Activated B cell treated with CpG ODN at 0.5 μM for 24 hours (primary cell): ENCODE measurements at places on chromosomes 11 and 22.

GRCh38 chr11:11243590-11244469 is 109.2 kb downstream of the CSNK2A3 start:
- peak; percentile 26 for DNase-seq

- DNase-seq, result no peak
These were observed 107.3 kb downstream of the RPL27A start for GRCh38 chr11:8789864-8790263.

DNA sequence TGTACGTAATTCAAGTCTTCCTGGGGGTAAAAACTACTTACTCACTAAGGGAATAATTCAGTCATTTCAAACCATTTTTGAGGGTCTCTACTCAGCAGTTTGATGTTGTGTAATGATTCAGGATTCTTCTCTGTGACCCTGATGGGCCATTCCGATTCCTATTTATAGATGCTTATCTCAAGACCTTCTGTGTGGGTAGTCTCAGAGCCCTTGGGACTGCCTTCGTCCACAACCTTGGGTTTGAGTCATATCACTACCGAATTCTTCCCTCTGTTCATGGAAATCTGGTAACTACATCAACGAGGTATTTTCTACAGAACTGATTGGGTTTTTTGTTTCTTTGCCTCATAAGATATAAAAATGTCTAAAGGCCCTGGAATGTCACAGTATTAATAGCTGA is 14.3 kb upstream of the CBX6 start:
- no peak for DNase-seq

DNA sequence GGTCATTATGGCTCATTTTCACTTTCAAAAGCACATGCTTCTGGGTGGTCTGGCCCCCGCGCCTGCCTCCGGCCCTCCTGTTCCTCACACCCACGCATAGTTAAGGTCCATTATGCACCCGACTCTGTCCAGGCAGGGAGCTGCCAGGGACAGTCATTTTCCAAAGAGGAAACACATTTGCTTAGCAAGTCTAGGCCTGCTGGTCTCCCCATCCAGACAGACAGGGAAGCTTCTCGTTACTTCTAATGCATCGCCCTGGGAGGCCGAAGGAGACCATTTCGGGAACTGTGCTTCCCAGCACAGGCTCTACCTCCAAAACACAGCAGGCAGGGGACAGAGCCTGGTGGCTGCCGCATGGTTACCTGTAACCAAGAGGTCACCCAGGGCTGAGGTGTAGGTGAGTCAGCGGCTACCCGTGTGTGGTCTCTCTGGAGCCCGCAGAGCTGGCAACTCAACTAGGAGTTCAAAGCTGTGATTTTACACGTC is 87.1 kb upstream of the SHANK2 start:
- no peak for DNase-seq

- no peak for DNase-seq
These were observed 12.3 kb upstream of the TSKU start for GRCh38 chr11:76770642-76771445.

GRCh38 chr11:105852403-105852802 is 169.6 kb downstream of the MSANTD4 start:
- DNase-seq, result no peak

GRCh38 chr11:59582006-59582405 is 33.6 kb downstream of the OSBP start:
- no peak for DNase-seq

DNA sequence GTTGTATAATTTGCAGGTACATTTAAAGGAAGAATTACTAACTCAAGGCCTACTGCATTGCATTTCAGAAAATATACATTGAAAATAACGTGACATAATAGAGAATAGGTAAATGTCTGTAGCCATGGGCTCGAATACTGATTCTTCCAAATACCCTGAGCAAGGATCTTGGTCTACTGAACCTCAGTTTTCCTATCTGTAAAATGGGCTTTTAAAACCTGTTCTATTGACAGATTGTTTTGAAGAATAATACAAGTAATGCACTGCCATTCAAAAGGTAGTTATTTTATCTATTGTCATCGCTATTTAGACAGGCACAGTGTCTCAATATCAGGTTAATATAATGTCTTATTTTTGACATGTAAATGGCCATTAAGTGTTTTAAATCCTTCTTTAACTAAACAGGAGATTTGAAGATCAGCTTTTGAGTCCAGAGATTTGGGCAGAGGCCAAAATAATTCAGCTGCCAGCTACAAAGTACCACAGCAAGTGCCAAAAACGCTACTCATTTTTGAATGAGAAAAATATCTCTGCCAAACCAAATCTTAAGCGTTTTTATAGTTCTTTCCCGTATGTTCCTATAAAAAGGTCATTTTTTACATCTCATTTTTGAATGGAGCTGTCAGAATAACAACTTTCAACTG is 56.7 kb downstream of the CTSC start:
- no peak for DNase-seq

DNA sequence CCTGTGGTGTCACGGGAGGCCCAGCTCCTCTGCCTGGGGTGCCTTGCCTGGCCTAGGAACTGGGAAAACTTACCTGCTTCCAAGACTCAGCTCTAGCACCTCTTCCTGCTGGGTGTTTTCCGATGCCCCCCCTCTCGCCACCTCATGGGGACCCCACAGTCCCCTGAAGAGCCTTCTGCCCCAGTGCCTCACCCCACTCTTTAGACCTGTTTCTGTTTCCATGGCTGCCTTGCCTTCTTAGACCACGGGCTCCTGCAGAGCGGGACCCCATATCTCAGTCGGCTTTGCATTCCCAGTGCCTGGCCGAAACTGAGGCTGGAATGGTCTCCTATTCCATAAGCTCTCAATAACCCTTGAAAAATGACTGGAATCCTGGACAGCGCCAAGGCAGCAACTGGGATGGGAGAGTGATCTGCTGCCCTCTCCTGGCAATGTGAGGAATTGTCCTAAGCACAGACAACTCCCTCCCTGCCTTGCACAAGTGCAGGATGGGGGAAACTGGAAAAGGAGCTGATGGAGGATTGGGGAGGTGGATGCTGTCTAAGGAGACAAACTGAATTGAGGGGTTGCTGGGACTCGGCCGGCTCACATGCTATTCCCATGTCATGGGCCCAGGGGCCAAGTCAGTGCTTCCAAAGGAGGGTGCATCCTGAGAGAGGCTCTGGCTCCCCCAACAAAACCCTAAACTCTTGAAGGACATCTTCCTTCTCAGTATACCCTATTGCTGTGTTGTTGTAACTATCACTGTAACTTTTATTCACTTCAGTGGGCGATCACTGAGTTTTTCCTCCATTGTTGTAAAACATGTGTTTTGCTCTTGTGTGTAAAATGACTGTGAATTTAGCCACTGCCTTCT is 26.6 kb upstream of the IL17RA start:
- no peak for DNase-seq

- no peak for DNase-seq
These were observed 2.2 kb downstream of the TMEM80 start for GRCh38 chr11:697811-698311.

GRCh38 chr11:60718524-60719316 is 5.8 kb upstream of the MS4A18 start:
- DNase-seq, result no peak

DNA sequence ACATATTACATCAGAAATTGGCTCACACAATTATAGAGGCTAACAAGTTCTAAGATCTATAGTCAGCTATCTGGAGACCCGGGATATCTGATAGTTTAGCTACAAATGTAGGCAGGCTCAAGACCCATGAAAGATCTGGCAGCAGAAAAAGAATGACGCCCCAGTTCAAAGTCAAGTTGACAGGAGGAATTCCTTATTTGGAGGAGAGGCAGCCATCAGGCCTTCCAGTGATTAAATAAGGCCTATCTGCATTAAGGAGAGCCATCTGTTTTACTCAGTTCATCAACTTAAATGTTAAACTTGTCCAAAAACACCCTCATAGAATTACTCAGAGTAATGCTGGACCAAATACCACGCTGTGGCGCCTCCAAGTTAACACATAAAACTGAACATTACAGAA is 1402.6 kb downstream of the FAM181B start:
- no peak for DNase-seq

- no peak for DNase-seq
These were observed 7.8 kb downstream of the P2RY2 start for GRCh38 chr11:73225851-73226250.

DNA sequence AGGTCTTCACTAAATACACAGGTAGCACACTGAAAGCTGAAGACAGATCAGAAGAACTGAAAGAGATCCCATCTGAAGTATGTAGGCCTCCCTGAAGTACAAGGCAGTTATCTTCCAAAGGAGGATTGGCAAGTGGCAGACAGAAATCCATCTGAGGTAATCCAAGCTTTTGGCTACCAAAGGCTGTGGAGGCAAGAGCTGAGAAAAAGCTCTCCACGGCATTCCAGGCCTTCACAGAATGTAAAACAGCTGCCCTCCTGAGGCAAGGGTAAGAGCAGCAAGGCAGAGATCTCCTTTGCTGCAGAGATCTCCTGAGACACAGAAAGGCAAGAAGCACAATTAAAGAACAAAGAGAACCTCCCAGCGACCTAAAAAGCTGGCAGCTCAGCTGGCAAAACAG is 19.1 kb downstream of the PIK3C2A start:
- no peak for DNase-seq

DNA sequence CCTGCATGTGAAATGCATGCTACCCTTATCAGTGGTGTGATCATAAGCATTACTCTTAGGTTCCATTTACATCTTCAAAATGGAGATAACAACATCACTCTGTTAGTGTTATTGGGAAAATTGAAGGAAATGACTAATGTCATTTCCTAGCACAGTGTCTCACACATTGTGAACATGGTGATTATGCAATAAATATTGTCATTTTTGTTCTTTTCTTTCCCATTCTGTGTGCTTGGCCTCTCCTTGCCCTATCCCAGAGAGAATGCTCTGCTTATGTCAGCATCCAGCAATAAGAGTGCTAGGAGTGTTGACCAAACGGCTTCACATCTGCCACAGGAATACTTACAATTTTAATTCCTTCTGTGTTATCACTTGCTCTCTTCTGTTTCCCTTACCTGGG is 1024.1 kb upstream of the CCDC90B start:
- DNase-seq, result no peak

- no peak for DNase-seq
These were observed 70.9 kb downstream of the ZBTB44 start for GRCh38 chr11:130243816-130244215.

DNA sequence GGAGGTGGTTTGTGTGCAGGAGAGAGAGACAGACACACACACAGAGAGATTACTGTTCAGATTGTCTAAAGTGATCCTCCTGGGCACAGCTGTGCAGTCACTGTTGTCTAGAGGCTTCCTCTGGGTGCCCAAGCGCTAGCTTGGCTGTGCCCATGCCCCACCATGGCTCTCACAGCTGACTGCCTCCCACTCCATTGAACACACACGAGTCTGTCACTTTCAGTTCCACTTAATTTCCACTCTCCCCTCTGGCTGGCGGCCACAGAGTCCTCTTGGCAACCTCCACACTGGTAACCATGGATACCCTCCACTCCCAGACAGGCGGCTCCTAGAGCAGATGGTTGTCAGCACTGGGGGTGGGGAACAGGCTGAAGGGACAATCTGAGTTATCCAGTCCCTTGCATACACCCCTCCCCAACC is 29.1 kb downstream of the MAP6 start:
- peak; percentile 21 for DNase-seq

DNA sequence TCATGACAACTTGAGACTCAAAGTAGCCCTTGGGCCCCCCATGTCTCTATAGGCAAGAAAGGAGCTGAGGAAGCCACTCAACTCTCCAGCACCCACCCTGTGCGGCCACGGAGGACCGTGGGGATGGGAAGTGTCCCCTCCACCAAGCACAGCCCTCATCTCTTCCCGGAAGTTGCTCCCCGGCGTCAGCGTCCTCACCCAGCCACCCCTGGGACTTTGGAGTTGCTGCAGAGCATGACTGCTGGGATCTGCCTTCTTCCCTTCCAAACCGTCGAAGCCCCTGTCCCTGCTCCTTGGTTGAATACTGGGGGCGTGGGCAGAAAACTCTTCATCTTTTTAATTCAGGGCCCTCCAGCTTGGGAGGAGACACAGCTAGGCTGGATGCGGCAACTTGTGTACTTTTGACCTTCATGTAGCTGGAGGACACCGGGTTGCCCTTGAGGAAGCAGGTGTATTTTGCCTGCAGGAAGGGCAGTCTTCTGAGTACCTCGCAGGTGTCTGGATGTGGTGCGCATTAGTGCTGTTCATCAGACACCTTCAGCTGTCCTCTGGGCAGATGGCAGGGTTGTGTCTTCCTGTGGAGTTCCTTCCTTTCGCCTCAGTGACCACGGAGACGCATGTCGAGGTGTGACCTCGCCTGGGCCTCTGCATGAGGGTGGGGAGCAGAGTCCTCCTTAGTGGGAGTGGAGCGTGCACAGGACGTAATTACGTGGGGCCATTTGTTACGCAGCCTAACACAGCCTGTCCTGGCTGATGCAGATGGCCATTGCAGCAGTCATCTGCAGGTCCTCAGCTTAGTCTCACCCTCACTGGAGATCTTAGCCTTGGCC is 12.2 kb upstream of the IFITM3 start:
- DNase-seq, result no peak

- peak; percentile 67 for DNase-seq
These were observed 1.2 kb downstream of the SYVN1 start for GRCh38 chr11:65132988-65133700.

- no peak for DNase-seq
These were observed 244.1 kb upstream of the API5 start for GRCh38 chr11:43067681-43068080.

DNA sequence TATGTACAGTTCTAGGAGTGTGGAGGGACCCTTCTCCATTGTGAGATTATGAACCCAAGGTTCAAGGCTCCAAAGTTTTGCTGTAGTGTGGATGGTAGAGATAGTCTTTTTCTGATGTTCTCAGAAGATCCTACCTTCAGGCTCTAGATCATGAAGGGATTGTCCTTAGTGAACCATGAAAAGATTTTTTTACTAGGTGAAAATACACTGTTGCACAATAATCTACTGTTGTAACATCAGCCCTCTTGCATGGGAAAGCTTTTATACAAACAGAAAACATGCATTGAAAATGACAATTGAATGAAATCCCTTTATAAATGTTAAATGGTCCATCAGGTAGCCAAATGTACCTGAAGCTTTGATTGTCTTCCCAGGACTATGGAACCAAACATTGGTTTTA is 177.8 kb downstream of the FAM76B start:
- no peak for DNase-seq
